AG08396 (cell line): ENCODE measurements at places on chromosomes 7 and 10.
A peak's percentile ranks its signal among the peaks of the same experiment; 100 is the strongest.

GRCh38 chr7:41222746-41223145, 480.1 kb downstream of the INHBA start:
- peak; percentile 62 for DNase-seq

GRCh38 chr10:27373566-27374160, 130.4 kb upstream of the RAB18 start:
- DNase-seq = no peak

DNA sequence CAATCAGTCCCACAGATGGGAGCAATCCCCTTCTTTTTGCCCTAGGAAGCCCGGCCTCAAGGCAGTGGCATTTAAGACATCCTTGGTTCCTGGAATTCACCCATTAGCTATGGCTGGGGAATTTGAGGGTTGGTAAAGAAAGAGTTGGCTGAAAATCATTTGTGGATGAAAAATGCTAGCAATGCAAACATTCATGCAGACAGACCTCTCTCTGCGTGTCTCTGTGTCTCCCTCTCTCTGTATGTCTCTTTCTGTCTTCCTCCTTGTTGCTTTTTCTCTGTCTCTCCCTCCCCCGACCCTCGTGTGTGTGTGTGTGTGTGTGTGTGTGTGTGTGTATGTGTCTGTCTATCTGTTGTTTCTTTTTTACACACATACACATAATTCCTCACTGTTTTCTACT, 19.4 kb downstream of the LDB3 start:
- peak; percentile 81 for DNase-seq

DNA sequence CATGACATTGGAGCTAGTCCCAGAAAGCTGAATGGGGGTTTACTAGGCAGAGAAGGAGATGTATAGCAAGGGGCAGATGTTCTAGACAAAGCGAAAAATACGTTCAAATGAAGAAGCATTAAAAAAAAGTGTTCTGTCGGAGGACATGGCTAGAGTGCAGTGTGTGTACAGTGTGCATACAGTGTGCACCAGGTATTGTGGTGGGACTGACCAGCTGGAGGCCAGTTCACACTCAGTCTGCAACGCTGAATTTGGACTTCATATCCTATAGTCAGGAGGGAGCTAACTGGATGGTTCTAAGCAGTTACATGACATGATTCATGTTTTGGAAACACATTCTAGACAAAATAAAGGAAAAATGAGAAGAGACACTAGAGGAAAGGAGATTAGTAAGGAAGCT, 8.8 kb downstream of the BBIP1 start:
- no peak for DNase-seq

DNA sequence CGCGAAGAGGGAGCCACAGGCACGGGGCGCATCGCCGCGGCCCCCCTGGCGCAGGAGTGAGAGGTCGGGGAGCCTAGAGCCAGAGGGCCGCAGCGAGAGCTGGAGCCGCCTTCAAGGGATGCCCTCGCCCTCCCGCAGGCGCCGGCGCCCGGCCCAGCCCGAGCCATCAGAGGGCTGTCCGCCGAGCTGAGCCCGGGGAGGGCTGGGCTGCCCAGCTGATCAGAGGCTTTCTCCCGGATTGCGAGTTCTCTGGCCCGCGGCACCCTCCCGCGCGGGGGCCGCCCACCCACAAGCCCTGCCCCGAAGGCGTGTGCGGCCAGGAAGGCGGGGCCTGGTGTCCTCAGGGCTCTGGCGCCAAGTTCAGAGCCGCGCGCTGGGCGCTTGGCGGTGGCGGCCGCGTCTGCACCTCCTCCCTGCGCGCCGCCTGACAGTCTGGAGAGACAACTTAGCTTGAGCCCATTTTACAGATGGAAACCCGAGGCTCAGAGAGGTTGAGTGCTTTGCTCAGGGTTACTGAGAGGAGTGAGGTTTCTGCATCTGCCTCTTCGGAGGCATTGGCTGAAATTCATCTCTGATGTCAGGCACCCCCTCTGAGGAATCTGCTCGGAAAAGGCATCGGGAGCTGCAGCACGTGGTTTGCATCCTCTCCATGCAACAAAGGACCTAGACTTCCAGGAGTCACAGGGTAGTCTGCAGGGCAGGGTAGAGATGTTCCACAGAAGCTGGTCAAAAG, 3.8 kb upstream of the ANTXRL start:
- peak; percentile 94 for DNase-seq

DNA sequence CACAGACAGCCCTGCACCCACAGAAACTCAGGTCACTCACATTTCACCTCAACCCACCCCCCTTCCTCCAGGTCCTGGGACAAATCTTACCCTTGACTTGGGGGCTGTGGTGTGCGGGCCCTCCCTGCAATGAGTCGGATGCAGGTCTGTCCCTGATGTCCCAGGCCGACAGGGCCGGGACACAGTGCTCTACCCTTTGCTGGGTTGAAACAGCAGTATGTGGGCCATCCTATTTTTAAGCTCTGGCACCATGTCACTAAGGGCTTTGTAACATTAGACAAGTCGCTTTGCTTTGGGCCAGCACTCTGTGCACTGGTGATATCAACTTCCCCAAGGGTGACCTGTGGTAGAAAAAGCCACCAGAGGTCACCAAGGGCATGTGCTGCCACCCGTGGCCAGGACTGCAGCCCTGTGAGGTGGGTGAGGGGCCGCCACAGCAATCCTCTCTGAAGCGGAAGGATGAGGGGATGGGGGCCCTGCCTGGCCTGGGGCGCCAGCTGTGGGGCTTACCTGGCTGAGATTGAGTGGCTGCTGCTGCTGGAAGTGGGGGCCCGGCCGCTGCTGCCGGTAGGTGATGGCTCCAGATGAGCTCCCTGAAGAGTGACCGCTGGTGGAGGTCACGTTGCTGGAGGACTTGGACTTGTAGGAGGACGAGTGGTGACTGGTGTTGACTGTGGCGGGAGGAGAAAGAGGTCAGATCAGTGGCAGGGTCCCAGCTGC, 51.3 kb downstream of the CLEC2L start:
- no peak for DNase-seq

GRCh38 chr10:105950410-105950809, 1214.1 kb downstream of the SORCS1 start:
- peak; percentile 17 for DNase-seq

- no peak for DNase-seq
Measured at GRCh38 chr10:127280446-127280845, 84.1 kb upstream of the INSYN2A start.

DNA sequence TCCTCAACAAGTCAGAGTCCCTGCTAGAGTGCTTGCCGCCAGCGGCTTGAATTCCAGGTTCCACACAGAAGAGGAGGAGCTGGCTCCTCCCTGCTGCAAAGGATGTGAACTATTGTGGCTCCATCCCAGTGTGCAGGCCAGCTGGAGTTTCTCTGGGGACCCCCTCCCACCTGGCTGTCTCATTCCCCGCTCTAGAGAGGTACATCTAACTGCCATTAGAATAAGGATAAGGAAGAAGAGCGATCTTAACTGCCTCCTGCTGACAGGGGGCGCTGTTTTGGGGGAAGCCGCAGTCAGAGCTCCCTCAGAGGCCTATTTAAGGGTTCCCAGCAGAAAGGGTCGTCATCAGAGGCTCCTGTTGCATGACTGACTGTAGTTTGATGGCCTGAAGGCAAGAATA, 40.8 kb upstream of the HECW1 start:
- no peak for DNase-seq

DNA sequence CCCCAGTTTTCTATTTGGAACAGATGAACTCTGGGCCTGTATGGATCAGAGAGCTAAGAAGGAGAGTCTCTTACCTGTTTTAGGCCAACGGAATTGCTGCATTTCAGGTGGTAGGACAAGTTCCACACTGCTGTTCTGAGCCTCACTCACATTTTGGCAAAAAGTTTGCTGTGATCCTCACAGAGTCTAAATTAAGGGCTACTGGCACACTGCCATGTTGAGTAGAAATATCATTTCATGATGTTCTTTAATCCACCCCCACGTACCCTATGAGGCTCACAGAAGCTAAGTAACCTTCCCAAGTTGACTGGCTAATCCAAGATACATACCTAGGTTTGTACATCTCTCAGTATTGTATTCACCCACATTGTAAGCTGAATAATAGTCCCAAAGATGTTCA, 447.2 kb downstream of the INHBA start:
- no peak for DNase-seq

GRCh38 chr10:79947083-79947415, 1.9 kb downstream of the SFTPD start:
- peak; percentile 1 for DNase-seq

DNA sequence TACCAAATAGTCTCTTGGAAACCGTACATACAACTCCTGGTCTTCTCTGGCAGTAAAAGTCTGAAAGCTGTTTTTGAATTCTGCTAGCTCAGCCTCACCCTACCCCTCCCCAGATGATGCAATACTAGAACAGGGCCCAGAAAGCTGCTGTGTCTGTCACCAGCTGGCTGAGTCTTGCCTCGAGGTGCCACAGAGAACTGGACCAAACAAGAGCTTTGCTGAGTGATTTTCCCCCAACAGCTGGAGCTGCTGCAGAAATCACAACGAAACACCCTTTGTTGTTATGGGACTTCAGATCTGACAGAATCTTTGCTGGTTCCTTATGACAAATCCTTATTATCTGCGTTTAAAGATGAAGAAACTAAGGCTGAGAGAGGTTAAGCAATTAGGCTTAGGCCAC, 134.1 kb downstream of the SPAG6 start:
- no peak for DNase-seq

- no peak for DNase-seq
Measured at GRCh38 chr7:38385682-38386081, 112.2 kb upstream of the TARP start.

- no peak for DNase-seq
Measured at GRCh38 chr10:58030208-58030607, 237.5 kb downstream of the IPMK start.

DNA sequence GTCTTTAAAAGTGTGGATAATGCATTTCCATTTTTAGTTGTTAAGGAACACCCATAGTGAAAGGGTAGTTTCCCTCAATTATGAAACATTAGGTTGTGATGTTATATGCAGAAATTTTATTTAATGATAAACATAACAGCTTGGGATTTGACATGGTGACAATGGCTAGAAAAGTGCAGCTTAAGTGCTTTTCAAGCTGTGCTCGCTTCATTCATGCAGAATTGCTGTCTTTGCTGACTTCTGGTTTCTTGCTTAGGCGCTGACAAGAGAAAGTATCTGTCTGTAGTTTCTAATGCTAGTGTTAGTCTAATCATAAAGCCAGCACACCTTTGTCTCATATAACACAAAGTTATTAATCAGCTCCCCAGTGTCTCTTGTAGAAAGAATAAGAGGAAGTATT, 170.0 kb downstream of the ARL5B start:
- DNase-seq = no peak

DNA sequence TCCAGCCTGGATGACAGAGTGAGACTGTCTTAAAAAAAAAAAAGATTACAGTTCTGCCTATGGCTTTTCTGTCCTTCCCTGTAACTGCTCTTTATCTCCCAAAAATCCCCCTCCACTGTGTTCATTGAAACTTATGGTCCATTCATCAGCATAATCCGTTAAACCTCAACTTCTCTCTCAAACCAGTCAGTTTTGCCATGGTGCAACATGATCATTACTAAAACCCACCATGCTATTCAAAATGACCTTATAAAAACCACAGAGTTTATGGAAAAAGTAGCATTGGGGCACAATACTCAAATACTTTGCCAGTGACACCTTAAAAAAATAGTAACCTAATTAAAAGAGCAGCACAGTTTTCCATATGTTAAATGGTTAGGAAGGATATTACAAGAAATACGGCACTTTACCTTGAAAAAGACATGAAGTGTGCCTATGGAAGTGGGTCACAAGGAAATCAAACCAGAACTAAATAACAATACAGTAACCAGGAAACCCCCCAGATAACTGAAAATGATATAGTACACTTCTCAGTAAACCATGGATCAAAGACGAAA, 74.0 kb upstream of the ST8SIA6 start:
- DNase-seq = no peak

DNA sequence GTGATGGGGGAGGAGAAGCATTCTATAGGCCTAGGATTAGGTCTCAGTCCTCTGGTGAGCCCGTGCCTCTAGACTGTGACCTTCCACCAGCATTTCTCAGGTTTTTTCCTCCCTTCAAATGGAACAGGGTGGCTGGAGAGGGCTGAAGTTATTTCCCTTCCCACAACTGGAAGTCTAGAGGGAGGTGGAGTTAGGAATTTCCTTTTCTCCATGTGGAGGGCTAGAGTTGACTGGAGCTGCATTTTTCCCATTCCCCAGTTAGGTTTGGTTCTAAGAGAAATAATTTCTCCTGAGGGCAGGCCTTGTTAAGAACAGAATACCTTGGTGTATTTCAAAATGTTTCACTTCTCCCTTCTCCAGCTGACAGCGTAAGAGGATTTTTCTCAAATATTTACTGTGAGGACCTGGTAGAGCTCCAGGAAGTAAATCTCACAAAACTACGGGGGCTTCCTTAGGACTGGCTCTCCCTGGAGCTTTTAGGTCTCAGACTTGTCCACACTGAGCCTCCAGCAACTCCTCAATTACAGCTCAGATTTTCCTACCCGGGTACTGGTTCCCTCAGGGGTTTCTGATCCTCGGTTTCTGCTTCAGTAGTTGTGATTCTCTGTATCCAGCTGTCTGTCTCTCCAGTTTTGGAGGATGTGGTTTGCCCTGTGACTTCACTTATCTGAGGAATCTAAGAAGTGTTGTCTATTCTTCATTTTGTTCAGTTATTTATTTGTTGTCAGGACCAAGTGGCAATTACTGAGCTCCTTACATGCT, 6.0 kb upstream of the REEP3 start:
- DNase-seq = peak; percentile 32

GRCh38 chr7:148142660-148143248, 447.8 kb upstream of the C7orf33 start:
- peak; percentile 2 for DNase-seq

- peak; percentile 2 for DNase-seq
Measured at GRCh38 chr7:2283074-2283473, 31.2 kb downstream of the SNX8 start.

- DNase-seq = no peak
Measured at GRCh38 chr10:97121041-97121440, 64.7 kb downstream of the SLIT1 start.

DNA sequence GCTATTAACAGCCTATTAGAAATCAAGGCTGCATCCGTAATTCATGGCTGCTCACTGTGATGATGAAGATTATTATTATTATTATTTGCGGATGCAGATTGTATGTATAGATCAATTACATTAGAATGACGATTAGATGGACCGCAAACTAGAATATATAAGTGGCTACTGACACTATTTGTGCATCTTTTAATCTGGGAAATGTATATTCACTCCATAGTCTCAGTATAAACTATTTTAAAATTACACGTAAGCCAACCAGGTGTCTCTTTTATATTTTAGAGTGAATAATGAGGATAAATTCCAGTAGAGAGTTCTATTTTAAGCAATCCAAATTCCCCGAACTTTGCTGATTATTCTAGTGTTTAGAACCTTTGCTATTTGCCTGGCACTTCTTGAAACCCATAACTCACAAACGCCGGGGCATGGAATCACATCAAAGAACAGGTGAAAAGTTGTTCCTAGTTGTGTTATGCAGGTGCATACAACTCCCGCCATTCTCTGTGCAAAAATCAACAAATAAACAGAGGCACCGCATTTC, 509 bp upstream of the ING3 start:
- DNase-seq = no peak

GRCh38 chr10:42942279-42942950, 134.5 kb upstream of the RET start:
- DNase-seq = no peak

DNA sequence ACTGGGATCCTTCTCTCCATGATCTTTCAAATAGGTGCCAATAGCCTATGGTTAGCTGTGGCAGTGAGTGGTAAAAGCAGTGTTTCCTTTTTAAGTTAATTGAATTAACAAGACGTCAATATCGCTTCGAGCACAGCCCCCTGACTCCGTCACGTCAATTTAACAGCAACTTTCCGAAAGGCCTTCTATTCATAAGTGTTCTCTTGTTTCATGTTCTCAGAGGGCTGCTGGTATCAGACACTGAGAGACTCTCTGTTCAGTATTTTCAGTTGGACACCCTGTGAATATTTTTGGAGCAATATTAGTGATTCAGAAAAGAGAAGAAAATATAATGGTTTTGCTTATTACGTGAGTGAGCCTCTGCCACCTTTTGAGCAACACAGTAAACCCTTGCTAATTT, 174.2 kb upstream of the INSYN2A start:
- DNase-seq = no peak
